T follicular helper cell (primary cell): ENCODE measurements at places on chromosomes 12 and 14.
A peak's percentile ranks its signal among the peaks of the same experiment; 100 is the strongest.

DNA sequence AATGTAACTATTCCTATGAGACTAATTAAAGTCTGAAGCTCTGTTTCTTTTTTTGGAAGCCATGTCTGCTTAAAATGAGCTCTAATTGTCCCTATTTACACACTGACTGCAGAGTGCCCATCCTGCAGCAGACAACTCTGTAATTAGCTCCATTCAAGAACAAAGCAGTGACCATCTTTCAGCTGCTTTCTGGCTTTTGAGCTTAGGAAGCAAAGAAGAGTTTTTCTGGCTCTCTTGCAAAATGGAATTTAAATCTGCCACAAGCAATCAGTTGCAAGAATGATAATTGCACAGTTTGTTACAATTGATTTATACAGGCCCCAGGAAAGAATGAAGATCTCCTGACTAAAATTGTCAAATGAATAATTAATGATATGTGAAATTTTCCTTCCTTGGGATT, 83.4 kb downstream of the GAS2L3 start:
- DNase-seq: no peak

- no peak for DNase-seq
Observed at GRCh38 chr12:27868139-27868538, 88.1 kb upstream of the MANSC4 start.

DNA sequence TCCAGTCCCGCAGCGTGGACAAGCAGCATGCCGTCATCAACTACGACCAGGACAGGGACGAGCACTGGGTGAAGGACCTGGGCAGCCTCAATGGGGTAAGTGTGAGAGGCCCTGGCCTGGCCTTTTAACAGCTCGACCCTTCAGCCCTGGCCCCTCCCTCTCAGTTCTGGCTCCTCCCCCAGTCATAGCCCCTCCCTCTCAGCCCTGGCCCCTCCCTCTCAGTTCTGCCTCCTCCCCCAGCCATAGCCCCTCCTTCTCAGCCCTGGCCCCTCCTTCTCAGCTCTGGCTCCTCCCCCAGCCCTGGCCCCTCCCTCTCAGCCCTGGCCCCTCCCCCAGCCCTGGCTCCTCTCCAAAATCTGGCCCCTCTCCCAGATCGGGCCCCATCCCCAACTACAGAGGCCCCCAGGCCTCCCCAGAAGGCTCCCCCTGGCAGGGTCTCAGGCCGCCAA, 11.2 kb downstream of the CEP170B start:
- DNase-seq: peak; percentile 26

DNA sequence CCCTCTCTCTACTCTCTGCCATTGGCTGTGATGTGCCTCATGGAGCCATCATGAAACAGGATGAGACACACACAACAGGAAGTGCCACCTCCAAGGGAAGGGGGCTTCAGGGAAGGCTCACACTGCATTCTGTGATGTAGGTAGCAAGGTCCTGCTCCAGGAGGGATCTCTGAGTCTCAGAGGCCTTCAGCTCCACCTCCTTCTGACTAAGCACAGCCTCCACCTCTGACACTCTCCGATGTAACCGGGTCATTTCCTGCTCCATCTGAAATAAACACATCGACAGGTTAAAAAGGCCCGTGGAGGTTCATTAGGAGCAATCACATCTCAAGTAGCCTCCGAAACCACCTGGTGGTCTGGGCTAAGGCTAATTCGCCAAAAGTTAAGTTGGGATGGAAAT, 93.3 kb downstream of the CIT start:
- no peak for DNase-seq

GRCh38 chr12:48946205-48946604, 11.1 kb downstream of the ARF3 start:
- no peak for DNase-seq

DNA sequence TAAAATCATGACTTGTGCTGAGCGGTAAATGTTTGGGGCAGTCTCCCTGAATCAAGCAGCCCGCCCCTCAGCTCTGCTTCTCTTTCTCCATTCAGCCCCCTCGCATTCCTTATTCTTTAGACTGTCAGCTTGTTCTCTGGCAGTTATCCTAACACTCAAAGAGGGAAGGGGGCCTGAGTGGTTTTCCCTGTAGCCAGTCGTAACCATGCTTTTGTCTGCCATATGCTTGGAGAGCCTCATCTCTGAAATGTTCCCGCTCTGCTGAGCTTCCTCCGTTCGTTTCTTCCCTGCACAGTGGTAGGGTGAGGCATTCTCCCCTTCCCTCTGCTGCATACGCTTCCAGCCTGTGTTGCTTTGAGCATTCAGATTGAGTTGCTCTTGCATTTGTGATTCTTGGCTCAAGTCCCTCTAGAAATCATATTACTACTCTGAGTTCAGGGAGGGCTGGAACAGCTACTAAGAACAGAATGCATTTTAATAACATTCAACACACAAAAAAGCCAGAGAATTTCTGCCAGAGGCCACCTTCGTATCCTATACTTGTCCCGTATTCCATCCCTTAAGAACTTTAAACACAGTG, 119.7 kb downstream of the FBXL14 start:
- DNase-seq: no peak

- no peak for DNase-seq
Observed at GRCh38 chr14:71270111-71270510, 362.9 kb downstream of the PCNX1 start.

DNA sequence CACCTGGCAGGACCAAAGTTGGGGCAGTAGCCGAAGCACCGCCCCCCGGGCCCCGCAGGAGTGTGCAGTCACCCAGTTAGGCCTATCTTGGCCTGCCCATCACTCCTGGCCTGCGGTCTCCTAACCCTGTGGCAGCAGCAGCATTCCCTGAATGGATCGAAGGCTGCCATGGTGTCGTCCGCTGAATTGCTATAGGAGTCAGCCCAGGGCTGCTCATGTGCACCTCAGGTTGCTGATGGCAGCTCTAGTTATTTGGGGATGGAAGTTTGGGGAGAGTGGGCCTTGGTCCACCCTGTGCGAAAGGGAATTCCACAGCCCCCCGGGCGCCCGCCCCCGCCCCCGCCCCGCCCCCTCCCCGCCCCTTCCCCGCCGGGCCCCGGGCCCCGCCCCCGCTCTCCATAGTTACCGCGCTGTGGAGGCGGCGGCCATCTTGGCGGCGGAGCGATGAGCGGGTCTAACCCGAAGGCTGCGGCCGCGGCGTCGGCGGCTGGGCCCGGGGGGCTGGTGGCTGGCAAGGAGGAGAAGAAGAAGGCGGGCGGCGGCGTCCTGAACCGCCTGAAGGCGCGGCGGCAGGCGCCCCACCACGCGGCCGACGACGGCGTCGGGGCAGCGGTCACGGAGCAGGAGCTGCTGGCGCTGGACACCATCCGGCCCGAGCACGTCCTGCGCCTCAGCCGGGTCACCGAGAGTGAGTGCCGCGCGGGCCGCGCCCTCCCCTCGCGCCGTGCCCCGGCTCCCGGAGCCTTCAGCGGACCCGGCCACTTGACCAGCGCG, at the start of gene UNC119B:
Gene UNC119B (plus strand): TSS at position 428 of the 774 bp plus-strand sequence. CDS start 17 bp downstream, at position 445.
- DNase-seq: peak; percentile 67
